ENCODE measurements at places on chromosomes 7 and 10.

- DNase-seq = peak; percentile 93
Measured at GRCh38 chr10:122494833-122495232, 33.5 kb downstream of the HTRA1 start.

GRCh38 chr7:43591558-43592180 is 8.8 kb downstream of the STK17A start:
- peak; percentile 86 for DNase-seq

GRCh38 chr7:1558181-1558811 is 2.3 kb upstream of the TMEM184A start:
- no peak for DNase-seq

- DNase-seq = no peak
Measured at GRCh38 chr7:109694149-109695071, 1124.7 kb downstream of the DNAJB9 start.

GRCh38 chr10:77633376-77633775 is 4.2 kb downstream of the KCNMA1 start:
- no peak for DNase-seq

- peak; percentile 58 for DNase-seq
Measured at GRCh38 chr7:132580717-132581285, 4.5 kb upstream of the PLXNA4 start.

- DNase-seq = no peak
Measured at GRCh38 chr10:18282094-18282493, 141.9 kb downstream of the CACNB2 start.

- peak; percentile 96 for DNase-seq
Measured at GRCh38 chr10:113045147-113046055, 95.4 kb downstream of the TCF7L2 start.

- no peak for DNase-seq
Measured at GRCh38 chr10:102813734-102814452, 23.3 kb downstream of the CYP17A1 start.

GRCh38 chr10:51063659-51064535 is 10.4 kb upstream of the PRKG1 start:
- peak; percentile 54 for DNase-seq

GRCh38 chr10:114513381-114513792 is 109.1 kb upstream of the AFAP1L2 start:
- DNase-seq = no peak

All from bronchial epithelial cell (primary cell).